ENCODE measurements at places on chromosomes 16 and 17. TPM values are rescaled to one million over a fixed set of nuclear protein-coding genes. Genes with fewer than 3 reads are reported as not detected.

DNA sequence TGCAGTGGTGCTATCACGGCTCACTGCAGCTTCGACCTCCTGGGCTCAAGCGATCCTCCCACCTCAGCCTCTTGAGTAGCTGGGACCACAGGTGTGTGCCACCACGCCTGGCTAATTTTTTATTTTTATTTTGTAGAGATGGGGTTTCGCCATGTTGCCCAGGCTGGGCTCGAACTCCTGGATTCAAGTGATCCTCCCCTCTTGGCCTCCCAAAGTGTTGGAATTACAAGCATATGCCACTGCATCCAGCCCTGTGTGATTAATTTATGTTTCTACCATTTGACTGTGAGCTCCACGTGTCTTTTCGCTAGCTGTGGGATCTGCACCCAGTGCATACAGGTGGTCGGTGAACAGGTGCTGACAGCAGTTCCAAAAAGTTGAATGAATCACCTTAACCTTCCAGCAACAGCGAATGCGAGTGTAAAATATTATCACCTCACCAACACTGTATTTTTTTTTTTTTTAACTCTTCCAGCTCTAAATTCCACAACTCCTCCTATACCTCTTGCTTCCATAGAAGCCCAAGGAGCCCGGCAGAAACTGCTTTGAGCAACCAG lies 484 bp upstream of the NUDT7 start:
- DNase-seq, result no peak

GRCh38 chr17:60161598-60162330 lies 12.0 kb downstream of the CA4 start:
- no peak for DNase-seq

DNA sequence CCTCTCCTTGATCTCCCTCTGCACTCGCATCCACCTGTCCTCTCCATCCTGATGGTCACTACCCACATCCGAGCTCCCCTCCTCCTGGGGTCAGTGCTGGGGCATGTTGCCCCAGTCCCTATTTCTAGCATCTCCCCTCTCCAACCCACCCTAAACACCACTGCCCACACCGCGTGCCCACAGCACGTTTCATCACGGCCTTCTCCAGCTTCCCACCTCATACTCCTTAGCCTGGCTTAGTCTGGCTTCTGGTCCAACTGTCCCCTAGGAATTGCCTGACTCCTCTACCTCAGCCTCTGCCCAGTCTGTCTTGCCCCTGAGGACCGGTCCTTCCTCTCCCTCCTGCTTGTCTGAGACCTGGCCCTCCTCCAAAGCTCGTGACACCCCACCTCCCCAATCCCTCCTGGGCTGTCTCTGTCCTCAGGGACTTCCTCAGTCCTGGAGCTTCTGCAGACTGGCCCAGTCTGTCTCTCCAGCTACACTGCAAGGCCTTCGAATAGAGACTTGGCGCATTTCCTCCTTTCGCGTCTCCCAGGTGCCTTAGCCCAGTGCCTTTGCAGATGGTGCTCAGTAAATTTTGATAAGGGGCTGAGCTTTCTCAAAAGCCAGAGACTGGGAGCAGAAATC lies 4.9 kb downstream of the ALOX15 start:
- no peak for DNase-seq

DNA sequence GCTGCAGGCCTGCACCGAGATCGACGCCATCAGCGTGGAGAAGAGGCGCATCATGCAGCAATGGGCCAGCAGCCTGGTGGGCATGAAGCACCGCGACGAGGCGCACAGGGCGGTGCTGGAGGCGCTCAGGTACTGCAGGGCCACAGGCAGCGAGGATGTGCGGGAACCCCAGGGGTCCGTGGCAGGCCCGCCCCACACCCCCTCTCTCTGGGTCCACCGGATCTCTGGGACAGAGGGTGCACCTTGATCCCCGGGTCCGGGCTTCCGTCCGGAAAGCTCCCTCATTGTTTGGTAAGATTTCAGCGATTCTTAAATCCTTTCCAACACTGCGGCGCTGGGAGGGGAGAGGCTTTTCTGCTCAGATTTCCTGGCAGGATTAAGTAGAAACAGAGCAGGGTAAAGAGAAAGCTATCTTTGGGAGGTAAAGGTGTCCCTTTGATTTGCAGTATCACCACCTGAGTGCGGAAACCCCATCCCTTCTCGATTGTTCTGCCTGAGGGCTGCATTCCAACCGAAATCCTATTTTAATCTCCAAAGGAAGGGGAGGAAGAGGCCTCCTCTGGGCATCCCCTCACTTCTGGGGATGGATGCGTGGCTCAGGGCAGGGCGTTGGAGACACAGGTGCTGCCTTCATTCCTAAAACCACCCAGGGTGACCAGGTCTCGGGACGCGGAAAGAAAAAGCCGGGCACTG lies 29.2 kb downstream of the CCDC40 start:
- DNase-seq, result no peak

DNA sequence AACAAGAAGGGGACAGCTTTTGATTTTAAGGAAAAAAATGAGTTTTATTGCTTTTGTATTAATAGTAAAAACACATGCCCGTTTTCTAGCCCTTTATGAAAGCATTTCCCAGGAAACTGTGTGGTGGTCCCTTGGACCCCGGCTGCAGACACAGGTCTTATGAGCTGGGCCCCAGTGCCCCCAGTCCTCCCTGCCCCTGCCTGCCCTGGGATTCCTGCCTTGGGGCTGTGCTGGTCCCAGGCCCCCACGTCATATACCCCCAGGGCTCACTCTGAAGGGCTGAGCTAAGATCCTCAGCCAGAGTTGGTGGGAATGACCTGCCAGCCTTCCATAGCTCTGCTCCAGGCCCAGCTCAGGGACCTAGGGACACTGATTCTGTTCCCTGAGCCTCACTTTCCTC lies 30.8 kb downstream of the GINS2 start:
- no peak for DNase-seq

- no peak for DNase-seq
Measured at GRCh38 chr17:1683459-1683858, 1.2 kb downstream of the PRPF8 start.

DNA sequence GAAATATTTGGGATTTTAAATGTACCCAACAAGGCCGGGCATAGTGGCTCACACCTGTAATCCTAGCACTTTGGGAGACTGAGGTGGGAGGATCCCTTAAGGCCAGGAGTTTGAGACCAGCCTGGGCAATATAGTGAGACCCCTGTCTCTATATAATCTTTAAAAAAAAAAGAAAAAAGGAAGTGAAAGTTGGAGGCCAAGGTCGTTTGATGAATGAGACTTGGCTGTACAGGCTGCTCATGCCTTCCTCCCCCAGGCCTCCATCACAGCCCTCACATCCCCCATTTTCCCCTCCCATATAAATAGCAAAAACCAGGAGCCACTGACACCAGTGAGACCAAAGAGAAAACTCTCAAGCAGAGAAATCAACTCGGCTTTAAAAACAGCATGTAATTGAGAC lies 3.3 kb upstream of the CA7 start:
- peak; percentile 37 for DNase-seq

DNA sequence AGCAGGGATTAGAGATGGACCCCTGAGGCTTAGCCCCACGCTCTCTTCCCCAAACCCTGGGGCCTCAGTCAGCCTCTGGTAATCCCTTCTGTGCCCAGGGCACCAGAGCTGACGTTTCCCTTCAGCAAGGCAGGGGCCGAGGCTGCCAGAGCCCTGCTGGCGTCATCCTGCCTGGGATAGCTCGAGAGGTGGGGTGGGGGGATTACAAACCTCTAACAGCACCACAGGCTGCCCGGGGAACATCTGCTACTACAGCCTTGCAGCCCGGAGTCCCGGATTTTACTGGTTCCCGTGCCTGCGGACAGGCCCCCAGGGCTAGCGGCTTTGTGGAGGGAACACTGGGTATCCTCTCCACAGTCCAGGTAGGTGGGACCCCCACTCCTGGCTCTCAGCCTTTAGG lies at the start of gene AANAT:
Gene AANAT (plus strand): TSS at position 238 of the 400 bp plus-strand sequence. CDS start 1,144 bp downstream, outside the sequence.
- no peak for DNase-seq

GRCh38 chr16:86195863-86196630 lies 297.1 kb downstream of the IRF8 start:
- no peak for DNase-seq

DNA sequence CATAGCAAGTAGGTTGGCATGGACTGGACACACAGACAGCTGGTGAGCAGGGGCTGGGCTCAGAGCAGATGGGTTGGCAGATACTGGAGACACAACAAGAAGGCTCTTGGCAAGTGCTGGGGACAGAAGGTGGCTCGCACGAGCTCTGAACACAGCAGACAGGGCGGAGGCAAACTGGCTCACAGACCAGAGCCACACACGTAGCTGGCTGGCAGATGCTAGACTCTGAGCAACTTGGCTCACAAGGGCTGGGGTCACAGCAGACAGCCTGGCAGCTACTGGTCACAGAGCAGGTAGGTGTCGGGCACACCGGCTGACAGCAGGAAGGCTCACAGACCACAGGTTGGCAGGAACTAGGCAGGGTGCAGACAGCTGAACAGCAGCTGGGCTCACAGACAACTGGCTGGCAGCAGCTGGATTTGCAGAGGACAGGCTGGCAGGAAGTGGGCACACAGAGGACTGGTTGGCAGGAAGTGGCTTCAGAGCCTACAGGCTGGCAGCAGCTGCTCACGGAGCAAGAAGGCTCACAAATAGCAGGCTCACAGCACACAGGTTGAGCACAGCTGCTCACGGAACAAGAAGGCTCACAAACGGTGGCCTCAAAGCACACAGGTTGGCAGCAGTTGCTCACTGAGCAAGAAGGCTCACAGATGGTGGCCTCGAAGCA lies 725 bp downstream of the KRTAP16-1 start:
- no peak for DNase-seq

DNA sequence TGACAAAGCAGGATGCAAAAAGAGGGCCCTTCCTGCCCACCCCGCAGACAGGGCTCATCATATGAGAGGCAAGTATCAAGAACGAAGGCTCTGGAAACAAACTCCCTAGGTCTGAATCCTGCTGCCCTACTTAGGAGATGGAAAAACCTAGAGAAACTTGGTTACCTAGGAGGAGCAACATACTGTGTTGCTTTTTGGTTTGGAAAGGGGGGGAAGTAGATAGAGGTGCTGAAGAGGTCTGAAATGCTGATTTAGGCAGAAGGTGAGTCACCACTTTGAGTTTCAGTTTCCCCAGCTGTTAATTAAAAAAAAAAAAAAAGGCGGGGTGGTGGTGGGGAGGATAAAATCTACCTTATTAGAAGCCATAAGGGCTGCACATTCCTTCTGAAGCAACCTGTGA lies 1.5 kb downstream of the N4BP1 start:
- DNase-seq, result no peak

DNA sequence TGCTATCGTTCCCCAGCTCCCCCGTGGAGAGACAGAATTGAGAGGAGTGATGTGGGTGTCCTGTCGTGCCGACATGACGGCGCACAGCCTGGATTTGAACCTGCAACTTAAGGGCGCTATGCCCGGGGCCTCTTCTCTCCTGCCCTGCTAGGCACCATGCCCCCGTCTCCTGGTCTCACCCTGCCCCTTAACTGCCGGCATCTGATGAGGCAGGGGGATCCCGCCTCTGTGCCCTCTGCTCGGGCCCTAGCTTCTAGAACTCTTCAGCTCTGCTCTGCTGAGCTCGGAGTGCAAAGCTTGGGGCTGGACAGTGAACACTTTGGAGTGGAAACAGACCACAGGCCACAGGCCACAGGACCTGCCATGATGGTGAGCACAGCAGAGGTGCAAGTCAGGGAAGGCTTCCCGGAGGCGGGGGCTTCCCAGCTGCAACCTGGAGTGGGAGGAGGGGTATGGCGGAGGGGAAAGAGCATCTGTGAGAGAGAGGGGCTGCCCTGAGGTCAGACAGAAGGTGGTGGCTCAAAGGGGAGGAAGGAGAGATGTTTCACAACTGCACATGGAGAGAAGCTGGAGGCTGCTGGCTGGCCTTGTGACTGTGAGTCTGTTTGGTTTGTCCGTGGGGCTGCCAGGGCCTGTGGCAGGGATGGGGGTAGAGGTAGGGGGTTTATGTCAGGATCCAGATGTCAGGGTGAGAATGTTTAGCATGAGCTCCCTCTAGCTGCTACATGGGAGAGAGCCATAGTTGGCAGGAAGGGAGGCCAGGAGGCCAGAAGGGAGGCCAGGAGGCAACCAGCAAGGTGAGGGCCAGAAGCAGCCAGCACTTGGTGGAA lies 107.8 kb downstream of the CRLF3 start:
- DNase-seq, result no peak

GRCh38 chr17:34895383-34895782 lies 65.9 kb downstream of the CCT6B start:
- no peak for DNase-seq

GRCh38 chr17:27366437-27366836 lies 72.5 kb downstream of the WSB1 start:
- DNase-seq, result no peak

DNA sequence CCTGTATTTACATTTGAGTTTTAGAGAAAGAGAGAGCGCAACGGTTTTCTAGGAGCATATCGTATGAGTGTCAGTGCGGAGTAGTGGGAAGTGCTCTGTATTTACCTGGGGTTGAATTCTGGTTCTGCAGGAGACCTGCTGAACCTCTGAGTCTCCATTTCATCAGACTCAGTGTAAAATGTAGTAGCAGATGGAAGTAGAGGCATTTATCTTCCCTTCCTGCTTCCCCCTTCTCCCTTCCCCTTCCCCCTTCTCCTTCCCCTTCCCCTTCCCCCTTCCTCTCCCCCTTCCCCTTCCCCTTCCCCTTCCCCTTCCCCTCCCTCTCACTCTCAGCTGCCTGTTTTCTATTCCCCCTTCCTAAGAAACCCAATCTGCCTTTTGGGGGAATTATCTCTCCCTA lies 426.9 kb downstream of the NPIPA7 start:
- no peak for DNase-seq

GRCh38 chr17:37478187-37478586 lies 11.5 kb upstream of the DUSP14 start:
- DNase-seq, result no peak

DNA sequence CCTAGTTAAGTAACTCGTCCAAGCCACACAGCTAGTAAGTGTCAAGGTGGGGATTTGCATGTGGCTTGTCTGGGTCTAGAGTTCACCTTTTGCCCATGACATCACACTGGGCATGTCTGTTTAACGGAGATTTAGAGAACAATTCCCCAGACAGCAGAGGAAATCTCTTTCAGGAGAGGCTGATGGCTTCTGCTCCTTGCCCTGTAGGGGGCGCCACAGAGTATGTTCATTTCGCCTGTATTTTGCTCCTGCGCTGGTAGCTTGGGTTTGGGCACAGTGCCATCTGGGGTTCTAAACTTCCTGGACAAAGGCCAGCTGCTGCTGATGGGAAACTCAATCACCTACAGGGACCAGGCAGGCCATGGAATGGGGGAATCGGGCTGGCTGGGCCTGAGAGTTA lies 20.4 kb downstream of the OTOA start:
- no peak for DNase-seq

GRCh38 chr17:50686494-50687199 lies 21.1 kb downstream of the ANKRD40 start:
- DNase-seq, result no peak

The DNAI2 gene
- total RNA-seq, result not detected

The TERB1 gene
- total RNA-seq, result not detected

The HOXB3 gene
- 17.7 TPM for total RNA-seq

The CLDN7 gene
- 75.9 TPM for total RNA-seq

The TBX21 gene
- total RNA-seq, result 2.9 TPM

The NOG gene
- 7.4 TPM for total RNA-seq
